ENCODE measurements at places on chromosomes 1 and 21.

GRCh38 chr1:76666499-76666898 is 200.8 kb upstream of the ST6GALNAC5 start:
- DNase-seq = no peak

DNA sequence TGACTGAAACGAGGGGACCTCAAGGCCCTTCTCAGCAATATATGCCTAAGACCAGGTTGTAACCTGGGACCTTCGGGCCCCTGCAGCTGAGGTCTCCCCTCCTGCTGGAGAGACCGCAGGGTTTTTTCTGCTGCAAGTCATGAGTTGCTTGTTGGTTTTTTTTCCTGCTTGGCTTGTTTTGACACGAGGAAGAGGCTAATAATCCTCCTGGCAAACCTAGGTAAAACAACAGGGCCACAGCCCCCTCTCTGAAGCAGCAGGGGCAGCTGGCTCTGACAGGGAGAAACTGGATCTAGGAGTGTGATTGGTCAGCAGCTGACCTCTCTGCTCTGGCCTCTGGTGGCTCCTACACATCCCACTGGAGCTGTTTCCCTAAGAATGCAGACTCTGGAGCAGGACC is 69.0 kb downstream of the CD34 start:
- DNase-seq = no peak

- no peak for DNase-seq
These were observed 63.4 kb downstream of the KCNAB2 start for GRCh38 chr1:6108937-6109614.

DNA sequence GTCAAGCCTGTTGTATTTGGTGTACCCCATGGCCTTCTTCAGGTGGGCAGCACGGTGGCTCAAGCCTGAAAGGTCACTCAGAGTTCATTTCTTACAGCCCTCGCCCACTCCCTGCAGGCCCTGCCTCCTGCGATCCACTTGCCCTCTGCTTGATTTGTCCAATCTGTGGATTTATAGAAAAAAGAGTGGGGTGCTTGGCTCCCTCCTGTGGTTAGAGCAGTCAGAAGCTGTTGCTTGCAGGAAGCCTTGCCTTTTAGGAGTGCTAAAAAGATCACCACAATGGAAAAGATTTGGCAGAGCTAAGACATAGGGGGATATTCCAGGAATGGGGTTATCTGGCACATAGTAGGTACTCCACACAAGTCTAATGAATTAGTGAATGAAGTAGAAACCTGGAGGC is 108.0 kb upstream of the TRABD2B start:
- no peak for DNase-seq

DNA sequence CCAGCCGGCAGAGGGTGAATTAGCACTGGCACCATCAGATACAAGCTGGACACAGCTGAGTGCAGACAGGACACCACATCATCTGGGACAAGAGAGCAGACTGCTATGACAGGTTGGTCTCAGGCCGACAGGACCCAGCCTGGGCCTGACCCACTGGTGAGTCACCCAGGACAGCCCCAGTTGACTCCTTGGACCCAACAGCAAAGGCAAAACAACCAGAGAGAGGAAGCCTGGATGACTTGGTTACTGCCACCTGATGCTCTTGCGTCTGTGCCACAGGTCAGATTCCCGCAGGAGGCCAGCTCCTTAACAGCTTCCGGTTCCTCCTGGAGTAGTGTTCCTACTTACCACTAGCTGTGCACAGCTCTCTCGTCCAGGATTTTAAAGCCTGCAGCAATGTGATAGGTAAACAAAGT is 18.5 kb downstream of the CCN1 start:
- no peak for DNase-seq

GRCh38 chr1:39046613-39047210 is 20.6 kb downstream of the NDUFS5 start:
- DNase-seq = no peak

- DNase-seq = no peak
These were observed 2.7 kb upstream of the SSX2IP start for GRCh38 chr1:84693005-84693404.

DNA sequence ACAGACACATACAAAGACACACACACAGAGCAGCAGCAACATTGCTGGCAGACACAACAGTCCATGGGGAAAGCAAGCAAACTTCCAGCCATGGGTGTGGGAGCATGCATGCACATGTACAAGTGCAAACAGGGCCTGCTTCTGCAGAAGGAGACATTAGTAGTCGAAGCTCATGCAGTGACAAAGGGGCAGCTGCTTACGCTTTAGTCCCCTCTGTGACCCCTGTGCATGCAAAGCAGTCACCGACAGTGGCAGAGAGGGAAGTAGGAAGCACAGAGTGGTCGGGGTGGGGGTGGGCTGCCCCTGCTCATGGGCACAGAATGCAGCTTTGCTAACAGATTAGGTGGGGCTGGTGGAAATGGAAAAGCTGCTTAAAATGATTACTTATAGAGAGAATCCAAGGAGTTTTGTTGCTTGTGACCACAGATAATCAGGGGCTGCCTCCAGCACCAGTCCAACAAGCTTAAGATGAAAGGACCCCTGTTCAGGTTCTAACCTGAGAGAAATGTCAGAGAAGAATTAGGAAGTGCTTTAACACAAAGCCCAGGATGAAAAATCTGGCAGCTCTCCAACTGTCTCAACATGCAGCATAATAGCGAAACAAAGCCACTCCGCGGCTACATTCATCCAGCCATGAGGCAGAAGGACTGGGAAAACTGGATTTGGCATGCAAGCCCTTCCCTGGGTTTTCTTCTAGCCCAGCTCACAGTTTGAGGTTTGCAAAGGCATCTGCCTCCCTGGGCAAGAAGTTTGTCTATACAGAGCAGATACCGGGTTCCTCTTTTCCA is 378.9 kb downstream of the KCNH1 start:
- DNase-seq = no peak

DNA sequence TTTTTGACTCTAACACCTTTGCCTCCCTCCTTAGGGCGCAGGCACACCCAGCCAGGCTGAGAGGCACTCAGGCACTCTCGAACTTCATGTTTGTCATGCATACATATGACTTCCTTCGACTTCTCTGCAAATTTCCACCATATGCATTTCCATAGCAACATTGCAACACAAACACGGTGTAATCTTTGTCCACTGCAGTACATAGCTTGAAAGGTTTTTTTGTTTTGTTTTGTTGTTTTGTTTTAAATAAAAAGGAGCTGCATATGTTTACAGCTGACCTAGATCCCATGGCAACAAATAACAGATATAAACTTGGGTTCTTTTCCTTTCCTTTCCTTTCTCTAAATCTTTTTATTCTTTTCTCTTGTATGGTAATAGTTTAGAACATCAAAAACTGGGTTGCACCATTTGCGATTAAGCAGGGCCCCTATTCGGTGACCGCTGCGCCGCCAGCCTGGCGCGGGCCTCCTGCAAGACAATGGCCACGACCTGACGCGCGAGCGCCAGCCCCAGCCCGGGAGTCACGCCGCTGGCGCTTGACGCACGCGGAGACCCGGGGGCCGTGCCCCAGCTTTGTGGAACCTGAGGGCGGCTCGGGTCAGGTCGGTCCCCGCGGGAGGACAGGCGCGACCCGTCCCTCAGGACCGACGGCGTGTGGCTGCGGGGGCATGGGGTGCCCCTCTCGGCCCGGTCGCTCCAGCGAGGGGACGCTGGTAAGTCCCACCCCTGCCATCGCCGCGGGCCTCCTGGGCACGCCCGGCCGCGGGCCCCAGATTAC is 35.2 kb downstream of the CCN1 start:
- DNase-seq = no peak

DNA sequence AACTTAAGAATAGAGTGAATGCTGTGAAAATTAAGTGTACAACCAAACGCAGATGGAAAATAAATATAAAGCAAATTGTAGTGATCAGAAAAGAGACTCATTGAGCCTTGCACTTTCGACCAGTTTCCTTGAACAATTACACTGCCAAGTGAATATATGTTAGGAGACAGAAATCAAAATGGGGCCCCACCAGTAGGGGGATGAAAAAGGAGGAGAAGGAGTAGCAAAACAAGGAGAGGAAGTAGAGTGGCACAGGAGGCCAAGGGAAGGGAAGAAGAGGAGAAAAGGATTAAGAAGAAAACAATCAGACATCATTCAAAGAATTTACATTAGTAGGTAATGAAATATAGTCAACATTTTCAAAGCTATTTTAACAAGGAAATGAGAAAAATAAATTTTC is 1770.6 kb downstream of the PLA2G4A start:
- DNase-seq = no peak

DNA sequence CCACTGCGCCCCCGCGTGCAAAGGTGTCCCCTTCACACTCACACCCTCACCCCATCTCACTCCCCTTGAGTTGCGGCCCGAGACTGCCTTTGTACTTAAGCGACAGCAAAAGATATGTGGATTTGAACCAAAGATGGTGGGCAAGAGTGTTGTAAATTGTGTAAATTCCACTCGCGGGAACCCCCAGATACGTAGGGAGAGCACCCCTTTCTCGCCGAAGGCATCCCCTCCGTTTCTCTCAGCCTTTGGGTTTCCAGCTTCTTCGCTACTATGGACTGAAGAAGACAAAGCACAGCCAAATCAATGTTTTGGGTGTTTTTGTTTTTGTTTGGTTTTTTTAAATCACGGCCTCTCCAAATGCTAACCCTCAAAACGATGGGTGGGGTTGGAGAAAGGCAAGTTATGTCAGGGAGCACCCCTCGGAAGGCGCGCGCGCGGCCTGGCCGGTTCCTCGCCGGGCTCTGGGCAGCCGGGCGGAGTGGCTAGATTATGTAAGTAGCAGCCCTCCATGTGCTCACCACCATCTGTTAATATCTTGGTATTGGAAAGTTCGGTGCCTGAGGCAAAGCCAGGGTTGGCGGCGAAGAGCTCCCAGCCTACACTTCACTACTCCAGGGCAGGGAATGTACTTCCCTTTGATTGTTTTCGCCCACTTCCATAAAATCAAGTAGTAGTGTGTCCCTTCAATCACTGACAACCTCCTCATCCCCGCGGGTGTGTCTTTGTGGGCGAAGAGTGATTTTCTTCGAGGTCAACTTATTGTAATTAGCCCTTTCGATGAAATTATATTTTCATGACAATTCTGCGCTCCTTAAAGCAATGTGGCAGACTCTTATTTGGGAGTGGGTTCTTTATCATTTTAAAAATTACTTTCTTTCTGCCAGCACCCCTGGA is 4.0 kb upstream of the PROX1 start:
- no peak for DNase-seq

DNA sequence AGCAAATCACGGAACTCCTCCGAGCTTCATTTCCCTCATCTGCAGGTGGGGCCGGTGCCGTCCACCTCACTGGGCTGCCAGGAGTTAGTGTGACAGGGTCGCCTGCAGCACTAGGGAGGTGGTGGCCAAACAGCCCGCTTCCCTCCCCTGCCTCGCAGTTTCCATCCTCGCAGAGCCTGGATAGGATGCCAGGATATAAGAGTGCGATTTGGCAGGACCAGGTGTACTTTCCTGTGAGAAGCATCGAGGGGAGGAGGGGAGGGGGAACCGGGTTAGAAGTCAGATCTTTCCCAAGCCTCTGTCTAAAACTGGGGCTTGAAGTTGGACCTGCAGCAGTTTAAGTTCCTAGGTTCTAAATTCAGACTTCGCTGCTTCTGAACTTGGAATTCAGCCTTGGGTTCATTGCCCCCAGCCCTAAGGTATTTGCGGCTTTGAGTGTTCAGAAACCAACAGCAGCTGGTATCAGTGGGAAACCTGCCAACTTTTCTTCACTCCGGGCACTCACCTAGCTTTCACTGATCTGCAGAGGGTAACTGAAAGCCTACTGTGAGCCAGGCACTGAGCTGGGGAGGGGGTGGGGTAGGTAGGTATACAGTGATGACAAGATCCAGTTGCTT is 1.7 kb upstream of the JUN start:
- DNase-seq = no peak
